ENCODE measurements at places on chromosomes 7 and 10. TPM values are rescaled to one million over a fixed set of nuclear protein-coding genes. Genes with fewer than 3 reads are reported as not detected.
A peak's percentile ranks its signal among the peaks of the same experiment; 100 is the strongest.

DNA sequence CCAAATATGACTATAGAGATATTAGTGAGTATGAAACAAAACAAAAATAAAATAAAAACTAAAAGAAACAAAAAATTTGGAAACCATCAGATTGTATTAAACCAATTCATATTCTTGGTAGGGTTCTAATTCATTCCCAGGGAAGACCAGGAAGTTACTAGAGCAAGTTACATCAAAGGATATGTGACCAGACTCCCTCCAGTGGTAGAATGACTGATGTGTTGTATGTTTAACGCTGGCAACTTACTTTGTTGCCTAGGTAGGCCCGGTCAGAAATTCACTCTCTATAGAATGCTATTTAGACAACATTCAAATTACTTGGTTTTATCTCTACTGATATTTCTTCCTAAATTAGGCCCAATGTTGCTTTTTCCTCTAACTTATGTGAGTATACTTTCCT lies 5.2 kb downstream of the PHYHIPL start:
- peak; percentile 63 for DNase-seq

GRCh38 chr10:5288359-5288758 lies 76.4 kb upstream of the UCN3 start:
- DNase-seq: no peak

GRCh38 chr7:146654048-146654447 lies 537.4 kb downstream of the CNTNAP2 start:
- DNase-seq: peak; percentile 82

GRCh38 chr7:122337011-122337410 lies 32.5 kb upstream of the FEZF1 start:
- peak; percentile 59 for DNase-seq

DNA sequence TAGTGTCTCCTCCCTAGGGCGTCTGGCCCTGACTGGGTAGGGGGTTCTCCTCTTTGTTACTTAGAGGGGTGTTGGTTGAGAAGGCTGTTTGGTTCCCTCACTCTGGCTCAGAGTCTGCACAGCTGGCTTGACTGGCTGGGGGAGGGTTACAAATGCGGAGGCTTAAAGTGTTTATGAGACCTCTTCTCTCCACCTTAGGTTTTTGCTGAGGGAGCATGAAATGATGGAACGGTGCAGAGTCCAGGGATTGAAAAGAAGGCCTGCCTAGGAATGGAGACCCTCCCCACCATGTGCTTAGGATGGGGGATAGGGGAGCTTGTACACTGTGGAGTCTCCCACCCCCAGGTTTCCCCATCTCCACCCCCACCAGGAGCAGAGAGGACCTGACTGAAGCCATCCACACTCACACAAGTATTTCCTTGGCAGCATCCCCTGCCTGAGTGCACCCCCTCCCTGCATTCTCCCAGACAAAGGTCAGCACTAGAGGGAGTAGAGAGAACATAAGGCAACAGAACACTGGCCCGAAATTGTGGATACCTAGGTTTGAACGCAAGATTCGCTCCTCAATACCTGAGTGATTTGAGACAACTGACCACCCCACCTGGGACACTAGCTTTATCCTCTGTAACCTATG lies 1.7 kb upstream of the LDB1 start:
- peak; percentile 62 for DNase-seq

DNA sequence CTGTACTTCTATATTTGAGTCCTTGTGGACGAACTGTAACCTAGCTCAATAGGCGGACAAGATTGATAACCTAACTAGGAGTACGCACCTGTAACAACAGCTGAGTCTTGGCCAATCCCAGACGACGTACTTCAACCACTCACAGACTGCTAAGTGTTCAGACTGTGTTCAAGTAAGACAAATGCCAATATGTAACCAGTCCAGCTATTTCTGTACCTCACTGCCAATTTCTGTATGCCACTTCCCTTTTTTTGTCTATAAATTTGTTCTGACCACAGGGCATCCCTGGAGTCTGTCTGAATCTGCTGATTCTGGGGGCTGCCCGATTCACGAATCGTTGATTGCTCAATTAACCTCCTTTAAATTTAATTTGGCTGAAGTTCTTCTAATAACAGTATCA lies 32.2 kb downstream of the HACD1 start:
- no peak for DNase-seq

DNA sequence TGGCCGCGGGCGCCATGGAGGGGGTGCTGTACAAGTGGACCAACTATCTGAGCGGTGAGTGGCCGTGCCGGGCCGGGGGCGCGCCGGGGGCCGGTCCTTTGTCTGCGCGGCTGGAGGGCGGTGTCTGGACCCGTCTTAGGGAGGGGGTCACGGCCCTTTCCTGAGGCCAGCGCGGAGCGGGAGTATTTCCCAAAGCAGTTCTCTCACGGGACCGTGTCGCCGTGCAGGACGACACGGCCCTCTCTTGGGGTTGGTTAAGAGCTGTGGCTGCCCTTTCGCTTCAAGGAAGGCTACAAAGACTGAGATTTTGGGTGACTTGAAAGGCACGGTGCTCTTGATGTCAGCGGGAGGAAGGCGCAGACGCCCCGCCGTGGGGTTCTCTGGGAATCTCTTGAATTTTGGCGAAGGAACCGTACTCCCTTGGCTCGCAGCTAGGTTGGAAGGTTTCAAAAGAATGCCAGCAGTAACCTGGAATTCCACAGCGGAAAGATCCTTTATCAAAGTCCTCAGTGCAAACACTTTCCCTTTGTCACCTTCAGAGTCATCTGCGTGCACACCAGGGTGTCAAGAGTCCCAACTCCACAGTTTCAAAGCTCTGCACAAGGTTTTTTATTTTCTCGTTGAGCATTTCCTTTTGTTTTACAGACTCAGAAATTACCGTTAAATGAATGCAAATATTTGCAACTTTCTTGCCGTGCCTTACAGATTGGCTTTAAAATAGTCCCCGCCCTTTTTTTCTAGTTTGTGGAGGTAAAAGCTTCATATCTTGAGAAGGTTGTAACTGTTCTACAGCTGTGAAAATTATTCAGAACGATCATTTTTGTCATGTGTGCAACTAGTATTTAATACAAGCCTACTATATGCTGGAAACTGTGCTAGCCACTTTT lies 780 bp downstream of the PLEKHA8 start:
- DNase-seq: peak; percentile 70

Gene NCF1
- total RNA-seq: not detected

Gene GIMAP4
- total RNA-seq: not detected

Data from G401 (cell line).